ENCODE measurements at places on chromosomes 7 and 10.

DNA sequence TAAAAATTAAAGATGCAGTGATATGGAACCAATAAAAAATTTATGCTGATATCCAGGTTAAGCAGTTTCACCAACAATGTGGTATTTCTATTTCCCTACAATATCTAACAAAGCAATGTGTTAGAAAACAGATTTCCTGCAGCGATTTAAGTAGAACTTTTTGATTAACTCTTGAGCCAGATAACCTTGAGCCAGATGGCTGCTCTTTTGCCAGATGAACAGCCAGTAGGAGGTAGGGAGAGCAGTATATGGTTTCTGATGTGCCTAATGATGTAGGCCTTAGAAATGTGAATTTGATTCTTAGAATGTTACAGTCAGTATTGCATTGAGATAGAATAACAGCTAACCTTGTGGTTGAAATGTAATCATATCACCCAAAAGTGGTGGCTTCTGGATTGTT is 31.1 kb downstream of the STAMBPL1 start:
- no peaks in the 10 kb centered on the region for H3K4me1 ChIP-seq
- no peak for DNase-seq
- H3K4me3 ChIP-seq, result no peak overlapping the region
- peaks cover 7% of the 10 kb centered on the region for H3K36me3 ChIP-seq
- H3K27me3 ChIP-seq, result no peaks in the 10 kb centered on the region

DNA sequence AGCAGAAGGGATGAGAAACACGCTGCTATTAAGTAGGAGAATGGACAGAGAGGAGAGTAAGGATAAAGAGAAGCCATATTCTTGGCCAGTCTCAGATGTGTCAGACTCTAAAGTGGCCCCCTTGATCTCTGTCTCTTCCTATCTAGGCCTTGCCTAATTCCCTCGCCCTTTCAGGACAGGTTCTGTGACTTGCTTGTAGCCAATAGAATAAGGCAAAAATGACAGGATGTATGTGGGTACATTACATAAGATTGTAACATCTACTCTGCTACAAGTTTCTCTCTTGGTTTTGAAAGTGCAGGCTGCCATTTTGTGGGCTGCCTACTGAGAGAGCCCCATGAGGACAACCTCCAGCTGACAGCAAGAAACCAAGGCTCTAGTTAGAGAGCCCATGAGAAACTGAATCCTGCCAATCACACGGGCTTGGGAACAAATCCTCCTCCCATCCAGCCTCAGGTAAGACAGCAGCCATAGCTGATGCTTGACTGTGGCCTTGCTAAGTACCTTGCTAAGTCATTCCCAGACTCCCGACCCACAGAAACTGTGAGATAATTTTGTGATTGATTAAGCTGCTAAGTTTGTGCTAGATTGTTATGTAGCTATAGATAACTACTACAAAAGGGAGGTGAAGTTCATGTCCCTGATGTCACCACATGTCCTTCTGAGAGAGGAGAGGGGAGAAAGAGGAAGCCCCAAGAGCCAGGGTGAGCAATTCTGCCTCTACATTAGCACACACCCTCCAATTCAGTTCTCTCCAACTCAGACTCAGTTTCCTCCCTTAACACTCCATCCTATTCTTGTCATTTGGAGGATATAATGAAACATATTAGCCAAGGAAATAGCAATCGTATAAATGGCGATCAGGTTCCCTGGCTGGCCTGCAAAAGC is 185.5 kb downstream of the SGMS1 start:
- no peak overlapping the region for H3K27ac ChIP-seq
- DNase-seq, result no peak
- no peaks in the 10 kb centered on the region for H3K4me1 ChIP-seq
- H3K27me3 ChIP-seq, result no peaks in the 10 kb centered on the region

GRCh38 chr7:26619348-26619984 is 244.9 kb downstream of the SKAP2 start:
- H3K27ac ChIP-seq, result no peak overlapping the region
- no peak for DNase-seq
- no peaks in the 10 kb centered on the region for H3K36me3 ChIP-seq

- no peak overlapping the region for H3K27ac ChIP-seq
- no peaks in the 10 kb centered on the region for H3K4me1 ChIP-seq
- no peak overlapping the region for H3K4me3 ChIP-seq
Measured at GRCh38 chr10:88494537-88494936, 88.6 kb downstream of the RNLS start.
